HCEC 1CT (cell line): ENCODE measurements at places on chromosomes 2 and 18.

DNA sequence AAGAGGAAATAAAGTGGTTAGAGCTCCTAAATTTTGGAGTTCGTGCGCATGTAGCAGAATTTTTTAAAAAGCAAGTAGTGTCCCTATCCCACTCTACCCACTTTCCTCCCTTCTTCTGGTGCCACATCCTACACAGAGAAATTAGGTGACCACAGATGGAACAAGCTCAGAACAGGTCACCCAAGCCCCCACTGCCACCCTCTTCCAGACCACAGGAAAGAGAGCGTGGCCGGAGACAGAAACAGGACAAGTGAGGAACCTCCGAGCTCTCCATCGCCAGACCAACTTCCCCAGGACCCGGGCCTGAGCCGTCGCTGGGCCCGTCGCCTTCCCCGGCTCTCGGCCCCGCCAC is 433 bp downstream of the NPC1 start:
- no peak for DNase-seq

DNA sequence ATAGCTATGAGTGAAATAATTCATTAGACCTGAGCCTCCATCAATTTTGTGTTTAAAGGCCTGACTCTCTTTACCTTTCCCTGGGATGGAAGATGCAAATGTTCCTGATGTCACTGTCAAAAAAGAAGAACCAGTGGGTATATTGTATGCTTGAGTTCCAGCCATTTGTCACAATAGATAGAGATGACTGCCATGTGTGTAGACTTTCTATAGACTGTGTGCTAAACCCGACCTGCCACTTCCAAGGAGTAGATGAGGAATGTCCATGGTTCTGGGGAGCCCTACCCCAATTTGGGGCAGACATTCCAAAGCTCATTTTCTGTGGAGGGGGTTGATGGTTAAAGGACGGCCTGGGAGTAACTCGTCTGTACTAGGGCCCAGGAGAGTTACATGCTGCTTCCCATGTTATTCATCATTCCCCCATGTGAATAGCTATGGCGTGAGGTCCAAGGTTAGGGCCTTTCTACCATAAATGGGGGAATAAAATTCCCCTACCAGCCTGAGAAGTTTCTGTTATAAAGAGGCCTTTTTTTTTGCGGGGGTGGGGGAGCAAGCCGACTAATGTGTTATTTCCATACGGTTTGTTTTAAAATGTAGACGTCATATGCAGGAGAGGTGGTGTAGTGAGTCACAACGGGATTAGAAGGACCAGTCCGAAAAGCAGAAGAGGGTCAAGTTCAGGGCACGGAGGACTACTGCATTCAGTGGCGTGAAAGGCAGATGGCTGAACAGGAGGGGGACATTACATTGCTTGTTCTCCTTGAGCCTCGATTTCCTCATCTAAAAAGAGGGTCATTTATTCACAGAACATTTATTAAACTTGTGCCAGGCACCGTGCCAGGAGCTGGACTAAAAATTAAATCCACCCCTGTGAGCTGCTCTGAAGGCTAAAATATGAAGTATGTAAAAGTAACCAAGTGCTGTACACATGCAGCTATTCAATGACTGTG is 24.0 kb downstream of the IL1B start:
- DNase-seq: peak; percentile 88

GRCh38 chr2:199556527-199557285 is 99.0 kb upstream of the SATB2 start:
- peak; percentile 6 for DNase-seq

GRCh38 chr2:241540401-241540770 is 18.2 kb upstream of the BOK start:
- no peak for DNase-seq

DNA sequence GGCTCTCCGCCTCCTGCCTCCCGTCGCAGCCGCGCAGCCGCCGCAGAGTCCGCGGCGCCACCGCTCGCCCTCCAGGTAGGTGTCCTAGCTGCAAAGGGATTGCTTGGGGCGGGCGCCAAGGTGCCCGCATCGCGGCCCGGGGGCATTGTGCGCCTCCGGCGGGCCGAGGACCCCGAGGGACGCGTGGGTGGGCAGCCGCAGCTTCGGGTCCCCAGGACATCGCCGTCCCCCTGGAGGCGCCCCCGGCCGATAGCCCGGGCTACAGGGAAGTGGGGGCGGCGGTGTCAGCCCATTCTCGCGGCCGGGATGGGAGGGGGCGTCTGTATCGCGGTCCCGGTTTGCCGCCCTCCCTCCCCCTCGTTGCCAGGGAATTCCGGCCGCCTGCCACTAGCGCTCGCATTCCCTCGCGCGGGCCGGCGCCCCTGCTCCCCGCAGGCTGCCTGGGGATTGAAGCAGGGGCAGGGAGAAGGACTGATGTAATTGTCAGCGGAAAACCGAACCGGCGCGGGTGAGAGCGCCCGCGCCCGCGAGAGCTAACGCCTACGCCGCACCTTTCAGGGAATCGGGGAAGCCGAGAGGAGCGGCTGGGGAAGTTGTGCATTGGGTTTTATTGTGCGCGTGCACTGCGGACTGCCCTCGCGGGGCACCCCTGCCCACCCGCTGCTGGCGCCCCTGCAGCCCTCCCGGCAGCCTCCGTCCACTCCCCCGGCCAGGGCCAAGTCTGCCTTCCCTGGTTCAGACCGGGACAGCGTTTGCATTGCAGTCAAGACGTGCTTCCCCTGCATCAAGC is 483 bp downstream of the OSBPL6 start:
- peak; percentile 66 for DNase-seq

- no peak for DNase-seq
Measured at GRCh38 chr2:212156088-212156487, 382.5 kb downstream of the ERBB4 start.

DNA sequence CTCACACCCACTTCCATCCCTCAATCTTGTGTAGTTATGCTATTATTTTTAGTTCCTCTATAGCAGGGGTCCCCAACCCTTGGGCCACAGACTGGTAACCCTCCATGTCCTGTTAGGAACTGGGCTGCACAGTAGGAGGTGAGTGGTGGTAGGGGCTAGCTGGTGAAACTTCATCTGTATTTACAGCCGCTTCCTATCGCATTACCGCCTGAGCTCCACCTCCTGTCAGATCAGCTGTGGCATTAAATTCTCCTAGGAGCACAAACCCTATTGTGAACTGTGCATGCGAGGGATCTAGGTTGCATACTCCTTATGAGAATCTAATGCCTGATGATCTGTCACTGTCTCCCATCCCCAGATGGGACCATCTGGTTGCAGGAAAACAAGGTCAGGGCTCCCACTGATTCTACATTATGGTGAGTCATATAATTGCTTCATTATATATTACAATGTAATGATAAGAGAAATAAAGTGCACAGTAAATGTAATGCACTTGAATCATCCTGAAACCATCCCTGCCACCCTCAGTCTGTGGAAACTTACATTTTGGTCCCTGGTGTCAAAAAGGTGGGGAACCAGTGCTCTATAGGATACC is 1.6 kb upstream of the RAB11FIP5 start:
- peak; percentile 68 for DNase-seq

- DNase-seq: no peak
Measured at GRCh38 chr2:220663065-220663464, 909.0 kb downstream of the EPHA4 start.

DNA sequence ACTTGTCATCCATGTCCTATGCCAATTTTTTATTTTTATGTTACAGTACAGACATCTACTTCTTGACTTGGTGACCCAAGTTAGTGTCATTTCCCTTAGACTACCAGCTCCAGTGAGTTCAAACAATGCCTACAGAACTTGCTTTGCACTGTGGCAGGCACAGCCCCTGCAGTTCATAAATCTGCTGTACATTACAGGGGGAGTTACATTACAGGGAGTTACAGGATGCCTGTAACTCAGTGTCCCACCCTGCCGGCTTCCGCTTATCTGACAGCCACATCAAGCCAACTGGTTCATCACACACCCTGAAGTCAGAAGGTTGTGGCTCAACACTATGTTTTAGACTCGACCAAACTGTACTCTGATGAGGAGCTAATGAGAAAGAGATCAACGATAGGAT is 7.8 kb upstream of the NPAS2 start:
- DNase-seq: no peak

DNA sequence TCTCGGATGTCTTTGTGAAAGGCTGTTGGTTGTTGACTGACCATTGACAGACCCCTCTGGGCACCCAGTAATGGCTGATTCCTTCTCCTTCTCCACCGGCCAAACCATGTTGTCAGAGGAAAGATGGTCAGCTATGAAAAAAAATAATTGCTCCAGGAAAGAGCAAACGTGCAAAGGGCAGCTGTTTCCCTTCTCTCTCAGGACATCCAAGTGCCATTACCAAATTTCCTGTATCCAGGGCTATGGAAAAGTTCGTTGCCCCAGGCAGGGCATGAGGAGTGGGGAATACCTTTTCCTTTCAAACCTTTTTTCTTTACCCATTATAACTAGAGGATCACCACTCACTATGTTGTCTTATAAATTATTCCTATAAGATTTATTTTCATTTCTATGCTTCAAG is 321.5 kb upstream of the HNRNPA3 start:
- DNase-seq: no peak

- peak; percentile 89 for DNase-seq
Measured at GRCh38 chr2:19933351-19933981, 31.7 kb upstream of the TTC32 start.

GRCh38 chr2:29042561-29043075 is 31.7 kb downstream of the PCARE start:
- DNase-seq: peak; percentile 7

- no peak for DNase-seq
Measured at GRCh38 chr2:136132825-136133155, 14.8 kb upstream of the CXCR4 start.

DNA sequence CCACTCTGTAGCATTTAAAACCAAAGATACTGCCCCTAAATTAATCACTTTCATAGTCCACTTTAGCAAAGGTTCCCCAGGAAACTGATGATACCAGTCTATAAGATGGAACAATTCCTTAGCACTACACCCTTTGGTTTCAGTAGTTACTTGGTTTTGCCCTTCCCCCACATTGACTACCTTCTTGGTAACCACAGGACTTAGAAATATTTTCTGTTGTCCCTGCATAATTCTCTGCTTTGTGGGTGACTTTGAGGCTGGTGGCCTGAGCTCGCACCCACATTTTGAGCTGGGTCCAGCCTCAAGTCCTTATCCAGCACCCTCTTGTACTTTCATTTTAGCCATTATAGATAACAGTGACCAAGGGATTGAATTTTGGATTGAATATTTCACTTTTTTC is 23.1 kb downstream of the ELP2 start:
- DNase-seq: no peak

DNA sequence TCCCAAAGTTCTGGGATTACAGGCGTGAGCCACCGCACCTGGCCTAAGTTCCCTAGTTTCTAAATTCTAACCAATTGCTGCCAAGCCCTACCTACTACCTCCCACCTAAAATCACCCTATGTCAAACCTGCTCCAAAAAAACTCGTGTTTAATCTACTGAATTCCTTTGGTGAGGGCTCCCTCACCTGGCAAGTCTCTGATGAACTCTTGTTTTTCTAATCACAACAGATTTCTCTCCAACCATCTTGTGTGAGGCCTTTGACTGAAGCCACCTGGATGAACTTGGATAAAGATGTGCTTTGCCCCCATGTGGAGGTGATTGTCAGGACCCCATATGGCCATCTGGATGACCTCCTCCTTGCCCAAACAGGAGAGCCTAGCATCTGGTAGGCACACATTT is 17.4 kb upstream of the SLC35G4 start:
- no peak for DNase-seq

- peak; percentile 43 for DNase-seq
Measured at GRCh38 chr2:105789745-105790460, 45.2 kb downstream of the NCK2 start.

GRCh38 chr2:66843847-66844246 is 408.9 kb downstream of the MEIS1 start:
- no peak for DNase-seq

- DNase-seq: no peak
Measured at GRCh38 chr2:79432731-79433146, 80.1 kb upstream of the CTNNA2 start.

DNA sequence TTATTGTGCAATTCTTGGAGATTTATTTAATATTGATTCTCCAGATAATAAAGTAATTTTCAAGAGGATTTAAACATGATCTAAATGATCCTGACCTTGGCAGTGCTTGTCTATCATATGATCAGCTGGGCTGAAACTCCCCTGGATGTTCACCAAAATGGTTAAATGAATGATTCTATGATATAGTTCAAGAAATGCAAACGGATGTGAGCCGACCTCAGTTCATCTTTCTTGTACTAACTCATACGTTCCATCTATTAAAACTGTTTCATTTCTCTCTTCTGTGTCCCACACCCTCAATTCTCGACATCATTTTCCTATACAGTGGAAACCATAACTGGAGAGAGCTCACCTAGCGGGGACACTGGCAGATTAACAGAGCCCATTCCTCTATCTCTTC is 281.7 kb upstream of the CCDC68 start:
- DNase-seq: no peak

DNA sequence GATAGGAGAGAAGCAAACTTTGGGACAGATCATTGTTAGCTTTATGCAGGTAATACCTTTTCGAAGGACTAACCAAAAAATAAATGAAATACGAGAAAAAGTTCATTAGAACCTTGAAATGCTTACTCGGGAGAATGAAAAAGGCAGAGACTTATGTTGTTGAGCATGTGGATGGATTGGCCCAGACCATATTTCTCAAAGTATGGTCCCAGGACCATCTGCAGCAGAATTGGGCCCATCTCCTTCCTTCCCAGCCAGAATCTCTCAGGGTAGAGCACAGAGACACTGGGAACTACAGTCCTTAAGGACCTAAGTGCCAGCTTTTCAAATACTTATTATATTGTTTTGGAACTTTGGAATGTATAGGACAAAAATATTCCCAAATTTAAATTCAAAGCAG is 50.8 kb downstream of the KCTD18 start:
- no peak for DNase-seq

DNA sequence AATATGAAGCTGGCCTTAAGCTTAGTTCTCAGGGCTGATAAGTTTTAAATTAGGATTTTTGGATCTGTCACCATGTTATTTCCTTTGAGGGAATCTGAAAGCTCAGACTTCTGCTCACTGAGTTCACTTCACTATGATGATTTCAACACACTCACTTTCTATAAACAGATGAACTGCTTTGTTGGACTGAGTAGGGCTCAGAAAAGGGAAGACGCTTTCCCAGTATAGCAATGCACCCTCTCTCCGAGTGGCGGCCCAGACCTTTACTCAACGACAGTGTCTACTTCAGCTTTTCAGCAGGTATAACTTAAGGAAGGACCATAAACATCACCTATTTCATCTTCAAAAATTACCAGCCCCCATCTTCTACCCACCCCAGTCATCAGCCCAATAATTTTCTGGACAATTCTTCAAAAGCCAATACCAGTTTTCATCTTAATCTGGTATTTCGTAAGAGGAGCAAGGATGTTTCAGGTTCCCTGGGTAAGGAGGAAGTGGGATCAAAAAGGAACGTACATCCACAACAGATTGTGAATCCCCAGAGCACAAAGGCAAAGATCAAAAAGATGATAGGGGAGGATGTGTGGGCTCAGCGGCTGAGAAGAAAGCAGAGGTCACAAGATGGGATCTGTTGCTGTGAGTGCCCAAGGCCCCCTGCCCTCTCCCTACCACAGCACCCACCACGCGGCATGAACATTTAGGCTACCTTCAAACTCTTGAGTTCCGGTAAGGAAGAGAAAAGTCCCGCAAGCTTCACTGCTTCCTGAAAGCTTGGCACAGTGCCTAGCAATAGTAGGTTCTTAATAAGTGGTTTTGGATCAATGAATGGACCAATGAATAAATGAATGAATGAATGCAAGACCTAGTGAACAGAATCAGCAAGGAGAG is 41.9 kb downstream of the LPIN2 start:
- no peak for DNase-seq

GRCh38 chr2:131754929-131755720 is 227.4 kb downstream of the CCDC74A start:
- DNase-seq: no peak
